ENCODE measurements at places on chromosomes 2 and 18.
A peak's percentile ranks its signal among the peaks of the same experiment; 100 is the strongest.

DNA sequence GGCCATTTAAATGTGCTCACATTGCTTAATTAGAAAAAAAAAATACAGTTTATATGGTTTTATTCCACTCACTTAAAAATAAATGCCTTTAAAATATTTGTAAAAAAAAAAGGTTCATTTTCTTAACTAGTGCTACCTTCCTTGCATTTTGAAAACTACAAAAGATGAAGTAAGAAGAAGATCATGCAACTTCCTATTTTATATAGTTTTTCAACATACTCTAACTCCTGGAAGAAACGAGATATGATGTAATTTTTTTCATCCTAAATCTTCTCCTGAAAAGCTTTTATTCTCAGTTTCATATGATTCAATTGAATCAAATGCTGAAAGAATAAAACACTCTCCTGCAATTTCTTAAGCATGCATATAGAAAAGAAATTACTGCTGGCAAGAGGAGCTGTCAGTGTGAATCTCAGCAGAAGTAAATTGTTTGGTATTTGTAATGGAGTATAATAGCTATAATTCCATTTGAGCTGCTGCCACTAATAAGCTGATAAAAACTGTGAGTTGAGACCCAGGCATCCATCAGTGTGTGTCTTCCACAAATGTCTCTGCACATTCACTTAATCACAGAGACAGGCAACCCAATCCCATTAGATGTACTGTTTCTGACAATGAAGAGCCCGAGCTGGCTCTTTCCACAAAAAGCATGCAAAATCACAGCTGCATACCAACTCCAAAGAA is 3.7 kb downstream of the FTCDNL1 start:
- no peak overlapping the region for H3K27ac ChIP-seq
- H3K4me1 ChIP-seq, result no peaks in the 10 kb centered on the region
- H3K36me3 ChIP-seq, result no peaks in the 10 kb centered on the region
- no peak overlapping the region for H3K4me3 ChIP-seq
- H3K27me3 ChIP-seq, result no peaks in the 10 kb centered on the region

- no peaks in the 10 kb centered on the region for H3K27me3 ChIP-seq
- H3K36me3 ChIP-seq, result no peaks in the 10 kb centered on the region
- no peak overlapping the region for H3K4me3 ChIP-seq
- H3K27ac ChIP-seq, result no peak overlapping the region
- no peak for DNase-seq
- H3K4me1 ChIP-seq, result no peaks in the 10 kb centered on the region
These were observed 157.4 kb downstream of the FBXO15 start for GRCh38 chr18:73990258-73990657.

GRCh38 chr2:20108655-20109396 is 57.4 kb upstream of the LAPTM4A start:
- H3K4me3 ChIP-seq, result no peak overlapping the region
- no peaks in the 10 kb centered on the region for H3K4me1 ChIP-seq
- H3K36me3 ChIP-seq, result no peaks in the 10 kb centered on the region

- peaks cover 6% of the 10 kb centered on the region for H3K4me1 ChIP-seq
- DNase-seq, result no peak
- no peaks in the 10 kb centered on the region for H3K36me3 ChIP-seq
- no peak overlapping the region for H3K4me3 ChIP-seq
- H3K27ac ChIP-seq, result no peak overlapping the region
These were observed 72.2 kb upstream of the THUMPD2 start for GRCh38 chr2:39851251-39851650.

DNA sequence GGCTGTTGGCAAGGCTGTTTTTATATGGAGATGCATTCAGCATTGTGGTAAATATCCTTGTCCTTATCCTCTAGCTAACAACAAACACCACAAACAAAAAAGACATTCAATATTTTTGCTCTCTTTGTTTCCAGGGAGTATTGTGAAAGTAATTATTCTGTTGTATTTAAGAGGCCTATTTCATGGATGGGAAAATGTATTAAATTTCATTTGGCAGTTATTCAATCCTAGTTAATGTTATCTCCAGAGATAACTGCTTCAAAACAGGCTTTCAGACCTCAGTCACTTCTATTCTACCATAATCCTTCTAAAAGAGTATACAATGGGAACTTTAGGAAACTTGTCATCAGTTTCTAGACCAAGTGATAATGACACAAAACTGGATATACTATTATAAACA is 280.5 kb upstream of the CCDC68 start:
- H3K4me1 ChIP-seq, result no peaks in the 10 kb centered on the region
- no peaks in the 10 kb centered on the region for H3K36me3 ChIP-seq
- DNase-seq, result no peak
- no peak overlapping the region for H3K27ac ChIP-seq
- H3K27me3 ChIP-seq, result no peaks in the 10 kb centered on the region

- no peak overlapping the region for H3K4me3 ChIP-seq
- no peaks in the 10 kb centered on the region for H3K27me3 ChIP-seq
- no peak for DNase-seq
- no peaks in the 10 kb centered on the region for H3K4me1 ChIP-seq
- H3K27ac ChIP-seq, result no peak overlapping the region
These were observed 264.9 kb upstream of the EPAS1 start for GRCh38 chr2:46032161-46032813.

- H3K36me3 ChIP-seq, result peaks cover 71% of the 10 kb centered on the region
- no peaks in the 10 kb centered on the region for H3K27me3 ChIP-seq
- no peak overlapping the region for H3K4me3 ChIP-seq
- no peak for DNase-seq
- H3K4me1 ChIP-seq, result no peaks in the 10 kb centered on the region
These were observed 32.8 kb downstream of the ITPRID2 start for GRCh38 chr2:181924336-181924735.

DNA sequence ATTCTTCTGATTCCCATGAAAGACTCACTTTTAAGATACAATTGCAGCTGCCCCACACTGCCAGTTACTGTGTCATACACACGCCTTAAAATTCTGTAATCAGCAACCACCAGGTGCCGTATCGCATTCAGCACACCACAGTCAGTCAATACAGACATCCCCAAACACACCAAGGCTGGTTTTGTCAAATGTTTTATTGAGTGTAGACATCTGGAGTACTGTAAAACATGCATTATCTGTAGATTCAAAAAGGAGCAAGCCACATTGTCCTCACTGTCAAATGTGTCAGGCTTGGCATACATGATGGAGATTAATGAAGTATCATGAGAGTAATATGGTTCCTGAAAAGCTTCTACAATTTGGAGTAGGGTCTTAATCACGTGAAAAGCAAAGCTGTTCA is 109.7 kb upstream of the SP3 start:
- H3K36me3 ChIP-seq, result no peaks in the 10 kb centered on the region
- H3K27ac ChIP-seq, result no peak overlapping the region
- no peaks in the 10 kb centered on the region for H3K27me3 ChIP-seq
- H3K4me3 ChIP-seq, result no peak overlapping the region
- no peak for DNase-seq
- H3K4me1 ChIP-seq, result no peaks in the 10 kb centered on the region

GRCh38 chr2:28977176-28977875 is 3.8 kb upstream of the TOGARAM2 start:
- no peaks in the 10 kb centered on the region for H3K4me1 ChIP-seq
- H3K36me3 ChIP-seq, result no peaks in the 10 kb centered on the region
- H3K4me3 ChIP-seq, result no peak overlapping the region
- no peak for DNase-seq
- H3K27ac ChIP-seq, result no peak overlapping the region

GRCh38 chr2:167345559-167345958 is 457.3 kb downstream of the XIRP2 start:
- H3K27me3 ChIP-seq, result no peaks in the 10 kb centered on the region
- no peak overlapping the region for H3K27ac ChIP-seq
- H3K4me3 ChIP-seq, result no peak overlapping the region

- peak overlapping the region; percentile 86 for H3K27ac ChIP-seq
- H3K36me3 ChIP-seq, result no peaks in the 10 kb centered on the region
- peak; percentile 85 for DNase-seq
These were observed 90.2 kb downstream of the FAM161A start for GRCh38 chr2:61763605-61764034.

GRCh38 chr2:26609839-26610277 is 31.3 kb downstream of the CIB4 start:
- H3K27ac ChIP-seq, result no peak overlapping the region
- H3K4me1 ChIP-seq, result no peaks in the 10 kb centered on the region
- DNase-seq, result peak; percentile 49
- no peaks in the 10 kb centered on the region for H3K36me3 ChIP-seq
- no peaks in the 10 kb centered on the region for H3K27me3 ChIP-seq

DNA sequence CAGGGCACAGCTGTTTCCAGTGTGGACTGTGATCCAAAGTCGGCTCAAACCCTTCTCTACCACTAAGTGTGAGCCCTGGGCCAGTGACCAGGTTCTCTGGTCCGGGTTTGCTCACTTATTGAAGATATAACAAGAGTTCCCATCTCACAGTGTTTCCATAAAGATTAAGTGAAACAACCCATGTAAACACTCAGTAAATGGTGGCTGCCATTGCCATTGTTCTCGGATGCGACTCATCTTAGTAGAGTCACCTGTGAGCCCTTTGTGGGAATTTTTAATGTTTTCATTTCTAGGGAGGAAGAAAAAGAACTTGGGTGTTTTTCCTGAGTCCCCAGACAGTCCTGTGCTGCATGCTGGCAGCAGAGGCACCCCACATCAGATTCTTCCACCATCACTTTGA is 53.4 kb downstream of the TPGS2 start:
- no peak for DNase-seq
- H3K4me1 ChIP-seq, result no peaks in the 10 kb centered on the region
- H3K36me3 ChIP-seq, result no peaks in the 10 kb centered on the region
- no peak overlapping the region for H3K4me3 ChIP-seq
- H3K27ac ChIP-seq, result no peak overlapping the region

DNA sequence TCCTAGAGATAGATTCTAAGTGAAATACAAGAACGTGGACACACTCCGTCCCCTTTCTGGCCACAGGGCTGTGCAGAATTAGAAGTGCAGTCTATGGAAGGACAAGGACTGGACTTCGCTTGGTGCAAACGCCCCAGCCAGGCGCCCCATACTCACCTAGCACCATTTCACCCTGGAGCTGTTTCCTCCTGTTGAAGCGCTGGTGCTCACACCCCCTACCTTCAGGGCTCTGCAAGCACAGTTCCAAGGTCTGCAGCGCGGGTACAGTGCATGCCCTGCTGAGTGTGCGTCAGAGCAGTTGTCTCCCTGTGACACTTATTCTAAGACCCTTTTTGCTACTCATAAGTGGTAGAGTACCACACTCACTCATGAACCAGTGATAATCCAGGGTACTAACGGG is 3.0 kb downstream of the HPCAL1 start:
- no peak overlapping the region for H3K4me3 ChIP-seq
- H3K27ac ChIP-seq, result peak overlapping the region; percentile 99
- no peaks in the 10 kb centered on the region for H3K27me3 ChIP-seq
- no peaks in the 10 kb centered on the region for H3K36me3 ChIP-seq
- H3K4me1 ChIP-seq, result peaks cover 4% of the 10 kb centered on the region
- peak; percentile 25 for DNase-seq

DNA sequence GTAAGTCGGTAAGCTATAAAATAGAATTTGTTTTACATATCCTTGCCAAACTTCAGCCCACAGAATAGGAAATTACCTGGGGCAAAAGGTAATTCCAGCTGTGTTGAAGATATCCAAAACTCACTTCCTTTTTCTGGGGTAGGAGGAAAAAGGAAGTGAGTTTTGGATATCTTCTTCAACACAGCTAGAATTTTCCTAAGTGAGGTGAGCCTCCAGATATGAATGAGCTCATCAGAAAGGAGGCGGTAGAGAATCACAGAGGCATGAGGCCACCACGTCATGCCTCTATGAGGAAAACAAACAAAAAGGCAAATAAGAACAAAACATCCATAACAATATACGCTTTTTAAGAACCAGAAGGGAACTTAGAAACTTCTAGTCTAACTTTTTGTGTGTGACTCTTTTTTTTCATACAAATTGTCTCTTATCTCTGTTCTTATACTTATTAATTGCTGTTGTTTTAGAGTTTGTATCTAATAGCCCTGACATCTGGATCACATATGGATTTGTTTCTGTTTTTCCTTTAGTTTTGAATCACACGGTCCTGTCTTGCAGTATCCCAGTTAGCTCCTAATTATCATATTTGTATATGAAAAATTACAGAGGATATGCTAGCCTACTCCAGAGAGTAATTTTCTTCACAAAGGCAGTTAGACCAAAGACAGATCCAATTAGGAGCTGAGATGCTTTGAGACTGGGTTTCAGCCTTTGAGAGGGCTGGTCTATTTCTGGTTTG is 104.5 kb downstream of the RBM43 start:
- no peaks in the 10 kb centered on the region for H3K27me3 ChIP-seq
- H3K36me3 ChIP-seq, result no peaks in the 10 kb centered on the region
- DNase-seq, result no peak
- H3K4me3 ChIP-seq, result no peak overlapping the region

DNA sequence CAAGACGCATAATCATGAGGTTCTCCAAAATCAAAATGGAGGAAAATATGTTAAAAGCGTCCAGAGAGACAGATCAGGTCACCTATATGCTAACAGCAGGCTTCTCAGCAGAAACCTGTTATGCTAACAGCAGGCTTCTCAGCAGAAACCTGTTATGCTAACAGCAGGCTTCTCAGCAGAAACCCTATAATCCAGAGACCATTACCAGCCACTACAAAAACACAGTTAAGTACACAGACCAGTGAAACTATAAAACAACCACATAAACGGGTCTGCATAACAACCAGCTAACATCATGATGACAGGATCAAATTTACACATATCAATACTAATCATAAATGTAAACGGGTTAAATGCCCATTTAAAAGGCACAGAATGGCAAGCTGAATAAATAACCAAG is 1548.4 kb upstream of the TMEFF2 start:
- no peaks in the 10 kb centered on the region for H3K4me1 ChIP-seq
- H3K27ac ChIP-seq, result no peak overlapping the region
- H3K36me3 ChIP-seq, result no peaks in the 10 kb centered on the region
- no peaks in the 10 kb centered on the region for H3K27me3 ChIP-seq

DNA sequence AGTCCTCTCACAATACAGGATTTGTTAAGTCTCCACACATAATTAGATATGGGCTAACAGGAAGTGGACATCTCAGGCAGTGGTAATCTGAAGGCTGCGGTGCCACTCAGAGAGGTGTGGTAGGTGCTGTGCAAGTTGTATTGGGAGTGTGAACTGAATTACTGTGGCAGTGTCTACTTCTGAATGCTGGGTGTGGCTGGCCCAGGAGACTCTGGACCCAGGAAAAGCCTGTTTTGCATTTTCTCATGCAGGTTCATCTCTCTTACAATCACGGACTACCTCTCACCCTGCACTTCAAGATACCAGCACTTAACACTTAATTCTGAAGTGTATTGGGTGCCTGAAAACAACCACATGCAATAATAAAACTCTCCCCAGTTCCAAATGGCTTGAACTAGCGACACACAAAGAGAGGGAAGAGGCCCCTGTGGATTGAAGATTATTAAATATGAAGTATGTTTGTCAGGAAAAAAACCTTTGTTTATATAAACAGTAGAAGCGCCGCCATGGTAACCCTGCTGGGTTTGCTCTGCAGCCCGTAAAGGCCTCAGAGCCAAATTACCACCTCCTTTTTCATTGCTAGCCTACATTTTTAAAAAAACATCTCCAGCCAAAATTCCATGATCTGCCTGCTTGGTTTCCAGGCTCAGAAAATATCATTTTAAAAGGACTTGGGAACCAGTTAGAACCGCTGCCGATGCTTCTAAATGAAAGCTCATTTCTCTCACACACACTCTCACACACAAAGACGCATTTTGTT is 77.5 kb downstream of the GFPT1 start:
- no peaks in the 10 kb centered on the region for H3K36me3 ChIP-seq
- H3K27ac ChIP-seq, result peak overlapping the region; percentile 46
- peaks cover 4% of the 10 kb centered on the region for H3K4me1 ChIP-seq
- no peak for DNase-seq
- no peak overlapping the region for H3K4me3 ChIP-seq

GRCh38 chr2:85455552-85456090 is 37.1 kb downstream of the SH2D6 start:
- H3K4me1 ChIP-seq, result no peaks in the 10 kb centered on the region
- no peaks in the 10 kb centered on the region for H3K36me3 ChIP-seq
- no peak overlapping the region for H3K27ac ChIP-seq
- H3K4me3 ChIP-seq, result no peak overlapping the region

Measured in Peyer's patch (tissue), 4 donors.